EH (cell line): ENCODE measurements at places on chromosomes 11 and 22.

DNA sequence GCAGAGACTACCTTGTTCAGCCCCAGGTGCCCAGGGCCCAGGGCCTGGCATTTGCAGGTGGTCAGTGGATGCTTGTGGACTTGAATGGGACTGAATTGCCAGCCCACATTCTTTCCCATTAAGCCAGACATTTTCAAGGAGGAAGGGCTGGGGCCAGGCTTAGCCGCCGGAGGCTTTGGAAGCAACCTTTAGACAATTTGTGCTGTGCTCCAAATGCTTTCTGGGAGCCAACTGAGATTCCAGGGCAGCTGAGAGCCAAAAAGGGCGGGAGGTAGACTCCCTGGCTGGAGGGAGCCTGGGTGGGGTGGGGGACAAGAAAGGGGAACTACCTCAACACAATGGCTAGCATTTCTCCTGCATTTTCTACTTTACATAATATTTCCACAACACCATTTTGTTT lies 54.8 kb upstream of the TIMP3 start:
- DNase-seq, result no peak

DNA sequence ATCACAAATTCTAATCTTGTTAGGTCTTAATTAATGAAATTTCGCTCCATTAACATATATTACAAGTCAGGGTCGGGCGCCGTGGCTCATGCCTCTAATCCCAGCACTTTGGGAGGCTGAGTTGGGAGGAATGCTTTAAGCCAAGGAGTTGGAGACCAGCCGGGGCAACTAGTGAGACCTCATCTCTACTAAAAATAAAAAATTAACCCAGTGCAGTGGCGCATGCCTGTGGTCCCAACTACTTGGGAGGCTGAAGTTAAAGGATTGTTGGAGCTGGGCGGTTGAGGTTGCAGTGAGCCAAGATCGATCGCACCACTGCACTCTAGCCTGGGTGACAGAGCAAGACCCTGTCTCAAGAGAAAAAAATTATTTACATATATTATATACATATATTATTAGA lies 1.9 kb downstream of the TMA7B start:
- no peak for DNase-seq

DNA sequence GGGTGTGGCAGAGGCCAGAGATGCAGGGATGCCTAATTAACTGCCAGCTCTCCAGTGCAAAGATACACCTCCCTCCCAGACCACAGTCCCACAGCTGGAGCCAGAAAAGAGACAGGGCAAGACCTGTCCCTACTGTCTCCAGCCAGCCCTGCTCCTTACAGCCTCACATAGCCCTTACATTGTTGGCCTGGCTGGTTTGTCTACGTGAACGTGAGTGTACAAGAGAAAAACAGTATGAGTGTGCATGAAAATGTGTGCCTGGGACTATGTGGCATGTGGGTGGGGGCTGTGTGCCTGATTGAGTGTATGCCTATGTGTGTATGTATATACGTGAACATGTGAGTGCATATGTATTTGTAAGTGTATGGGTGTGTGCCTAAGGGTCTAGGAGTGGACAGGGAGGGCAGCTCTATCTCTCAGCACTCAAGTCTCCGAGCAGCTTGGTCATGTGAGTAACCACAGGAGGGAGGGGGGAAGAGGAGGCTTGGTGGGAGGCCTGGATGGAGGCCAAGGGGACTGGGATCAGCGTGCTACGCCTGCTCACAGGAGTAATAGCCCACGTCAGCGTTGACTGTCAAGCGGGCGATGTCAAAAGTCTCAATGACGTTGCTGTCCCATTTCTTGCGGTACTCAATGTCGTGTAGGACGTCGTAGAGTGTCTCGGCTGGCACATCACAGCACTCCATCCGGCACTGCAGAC lies 6.6 kb upstream of the ARAP1 start:
- DNase-seq, result no peak

DNA sequence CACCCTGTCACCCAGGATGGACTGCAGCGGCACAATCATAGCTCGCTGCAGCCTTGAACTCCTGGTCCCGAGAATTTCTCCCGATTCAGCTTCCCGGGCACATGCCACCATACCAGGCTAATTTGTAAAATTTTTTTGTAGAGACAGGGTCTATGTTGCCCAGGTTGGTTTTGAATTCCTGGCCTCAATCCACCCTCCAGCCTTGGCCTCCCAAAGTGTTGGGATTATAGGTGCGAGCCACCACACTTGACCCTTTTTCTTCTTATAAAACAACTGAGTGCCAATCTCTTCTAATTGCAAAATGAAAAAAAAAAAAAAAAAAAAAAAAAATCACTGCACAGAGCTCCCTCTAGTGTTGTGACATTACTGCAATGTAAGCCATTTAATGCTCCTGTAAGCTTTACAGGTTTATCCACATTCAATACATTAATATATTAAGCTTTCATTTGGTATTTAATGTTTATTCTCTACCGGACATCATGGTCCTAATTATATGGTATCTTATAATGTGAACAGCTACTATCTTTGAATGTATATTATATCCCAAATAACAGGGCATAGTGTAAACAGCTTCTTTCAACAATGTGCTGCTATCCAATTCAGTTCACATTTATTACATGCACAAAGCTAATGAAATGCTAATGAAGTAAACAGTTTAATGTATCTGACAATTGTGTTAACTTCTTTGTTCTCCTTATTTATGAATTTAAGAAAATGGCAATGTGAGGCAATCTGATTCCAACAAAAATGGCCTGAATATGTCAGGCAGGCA lies 44.6 kb downstream of the COPB1 start:
- DNase-seq, result peak; percentile 54

GRCh38 chr11:7319501-7319900 lies 67.8 kb downstream of the SYT9 start:
- DNase-seq, result no peak

- DNase-seq, result no peak
These were observed 8.3 kb downstream of the SREBF2 start for GRCh38 chr22:41841085-41841712.

DNA sequence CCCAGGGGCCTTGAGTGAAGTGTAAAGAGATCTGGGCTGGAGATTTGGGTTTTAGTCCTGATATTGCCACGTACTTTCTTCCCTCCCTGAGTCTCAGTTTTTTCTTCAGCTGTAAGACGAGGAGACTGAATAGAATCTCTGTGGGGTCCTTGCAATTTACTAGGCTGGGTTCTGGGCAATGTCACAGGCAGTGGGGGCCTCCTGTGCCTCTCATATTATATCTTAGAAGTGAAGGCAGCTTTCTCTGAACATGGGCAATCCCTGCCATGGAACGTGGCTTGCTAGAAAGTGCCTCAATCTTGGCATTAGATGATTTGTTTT lies 62.0 kb upstream of the PTPRJ start:
- no peak for DNase-seq

- no peak for DNase-seq
These were observed 48.2 kb downstream of the FBLN1 start for GRCh38 chr22:45550891-45551290.
